Sigmoid colon (tissue), 7 donors: ENCODE measurements at places on chromosomes 3 and 15. TPM values are rescaled to one million over a fixed set of nuclear protein-coding genes. Genes with fewer than 3 reads are reported as not detected.

Gene IQCH
- 3.8 TPM for total RNA-seq

Gene GMNC
- total RNA-seq = not detected

Gene PLSCR1
- total RNA-seq = 91.0 TPM

Gene SCAMP5
- total RNA-seq = 3.9 TPM

Gene GREM1
- 30.4 TPM for total RNA-seq

Gene ANKRD63
- not detected for total RNA-seq

Gene GOLGA6D
- not detected for total RNA-seq

Gene SNX33
- total RNA-seq = 25.8 TPM

Gene SPINK8
- not detected for total RNA-seq

DNA sequence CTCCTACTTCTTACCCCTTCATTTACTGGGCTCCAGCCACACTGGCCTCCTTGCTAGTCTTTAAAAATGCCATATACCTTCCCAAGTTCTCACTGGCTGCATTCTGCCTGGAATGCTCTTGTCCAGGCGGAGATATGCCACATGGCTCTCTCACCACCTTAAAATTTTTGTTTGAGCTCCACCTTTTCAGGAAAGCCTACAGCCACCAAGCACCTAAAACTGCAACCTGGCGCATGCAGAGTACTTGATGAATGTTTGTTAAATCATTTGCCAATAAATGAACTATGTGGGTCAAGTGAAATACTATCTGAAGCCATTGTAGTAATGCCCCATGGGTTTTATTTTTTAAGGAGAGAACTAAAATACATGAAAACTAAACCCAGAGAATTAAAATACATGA lies 54.3 kb downstream of the GLB1 start:
- DNase-seq = no peak

GRCh38 chr3:43024181-43024885 lies 45.2 kb downstream of the GASK1A start:
- DNase-seq = no peak

GRCh38 chr15:87579537-87579936 lies 677.0 kb downstream of the NTRK3 start:
- DNase-seq = no peak

DNA sequence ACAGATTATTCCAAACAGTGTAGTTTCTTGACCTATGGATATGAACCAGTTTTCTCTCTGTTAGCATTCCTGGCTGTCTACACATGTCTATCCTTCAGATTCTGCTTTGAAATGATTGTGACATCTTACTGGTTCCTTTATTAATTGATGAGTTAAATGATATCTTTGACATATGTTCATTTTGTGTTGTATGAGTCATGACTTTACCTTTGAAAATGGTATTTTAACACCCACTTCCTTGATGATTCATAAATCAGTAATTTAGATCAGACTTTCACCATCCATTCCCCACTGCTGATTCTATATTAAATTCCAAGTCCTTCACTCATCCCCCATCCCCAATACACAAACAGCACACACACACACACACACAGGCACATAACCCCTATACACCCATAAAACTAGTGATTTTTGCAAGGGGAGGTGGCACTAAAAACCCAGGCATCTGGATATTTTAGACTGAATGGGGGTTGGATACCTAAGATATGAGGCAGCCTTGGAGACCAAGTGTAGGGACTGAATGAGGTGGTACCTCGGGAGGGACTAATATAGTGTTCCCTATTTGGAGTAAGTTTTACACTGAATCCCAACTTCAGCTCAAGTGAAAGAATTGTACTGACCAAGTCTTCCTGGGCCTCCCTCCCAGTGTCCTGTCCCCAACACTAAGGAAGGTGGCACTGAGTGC lies 9.7 kb downstream of the CCK start:
- no peak for DNase-seq

GRCh38 chr3:54122324-54123002 lies at the start of gene CACNA2D3:
Gene CACNA2D3, plus strand, starts transcription at chr3:54122552.
- DNase-seq = peak; percentile 82

DNA sequence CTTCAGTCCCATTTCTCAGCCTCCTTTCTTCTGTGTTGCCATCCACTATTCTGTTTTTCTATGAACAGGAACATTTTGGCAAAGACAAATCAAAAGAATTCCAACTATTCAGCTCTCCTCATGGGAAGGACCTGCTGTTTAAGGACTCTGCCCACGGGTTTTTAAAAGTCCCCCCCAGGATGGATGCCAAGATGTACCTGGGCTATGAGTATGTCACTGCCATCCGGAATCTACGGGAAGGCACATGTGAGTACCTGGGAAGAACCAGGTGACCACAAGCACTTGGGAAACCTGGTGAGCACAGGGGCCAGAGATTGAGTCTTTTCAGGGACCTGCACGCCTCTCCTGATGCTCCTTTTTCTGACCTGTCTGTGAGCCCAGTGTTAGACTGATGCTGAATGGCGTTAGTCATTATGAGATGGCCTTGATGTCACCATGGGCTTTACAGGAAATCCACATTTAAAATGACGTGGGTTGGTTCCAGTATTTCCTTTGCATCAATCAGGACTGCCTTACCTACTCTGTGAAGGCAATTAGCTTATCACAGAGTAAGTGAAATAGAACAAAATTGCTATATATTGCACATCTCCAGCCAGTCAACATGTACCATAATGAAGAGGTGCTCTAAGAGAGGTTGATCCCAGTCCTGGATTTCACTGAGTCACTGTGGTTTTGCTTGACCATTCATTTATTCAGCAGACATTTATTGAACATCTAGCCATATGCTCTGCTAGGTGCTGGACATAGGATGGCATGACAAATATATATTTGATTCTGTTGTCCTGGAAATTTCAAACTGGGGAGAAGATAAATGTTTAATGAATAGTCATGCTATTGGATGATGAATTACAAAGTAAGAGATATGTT lies 11.7 kb downstream of the TF start:
- no peak for DNase-seq

DNA sequence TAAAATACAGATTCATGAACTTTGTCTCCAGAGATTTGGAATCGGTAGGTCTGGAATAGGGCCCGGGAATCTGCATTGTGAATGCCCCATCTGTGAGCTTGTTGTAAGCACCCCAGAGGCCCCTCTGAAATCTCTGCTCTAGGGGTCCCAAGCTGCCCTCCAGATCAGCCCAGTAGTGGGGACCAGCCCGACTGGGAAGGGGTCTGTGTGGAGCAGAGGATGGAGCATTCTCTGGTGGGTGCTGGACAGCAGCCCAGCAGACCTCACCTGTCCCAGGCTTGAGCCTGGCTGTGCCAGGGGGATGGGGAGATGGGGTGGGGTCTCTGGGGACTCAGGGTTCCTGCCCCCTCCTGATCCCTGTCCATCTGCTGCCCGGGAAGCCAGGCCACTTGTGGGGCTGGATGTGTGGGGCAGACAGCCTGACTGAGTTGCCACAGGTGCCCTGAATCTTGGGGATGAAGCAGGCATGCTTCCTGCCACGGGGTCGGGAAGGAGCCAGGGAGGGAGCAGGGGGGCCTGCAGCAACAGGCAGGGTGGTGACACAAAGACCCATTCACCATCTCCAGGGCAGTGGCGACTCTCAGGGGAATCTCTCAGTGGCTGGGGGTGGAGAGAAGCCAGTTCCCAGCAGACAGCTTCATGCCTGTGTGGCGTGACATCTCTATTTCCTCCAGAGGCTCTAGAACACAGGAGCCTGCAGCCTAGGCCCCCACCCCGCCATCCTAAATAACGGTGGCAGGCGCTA lies 99.3 kb downstream of the WNT7A start:
- peak; percentile 56 for DNase-seq

GRCh38 chr15:75684648-75685047 lies 28.0 kb downstream of the CSPG4 start:
- DNase-seq = no peak

GRCh38 chr3:56802378-56802745 lies 613 bp upstream of the ARHGEF3 start:
- DNase-seq = no peak

GRCh38 chr3:139286825-139287224 lies 57.0 kb upstream of the MRPS22 start:
- no peak for DNase-seq

DNA sequence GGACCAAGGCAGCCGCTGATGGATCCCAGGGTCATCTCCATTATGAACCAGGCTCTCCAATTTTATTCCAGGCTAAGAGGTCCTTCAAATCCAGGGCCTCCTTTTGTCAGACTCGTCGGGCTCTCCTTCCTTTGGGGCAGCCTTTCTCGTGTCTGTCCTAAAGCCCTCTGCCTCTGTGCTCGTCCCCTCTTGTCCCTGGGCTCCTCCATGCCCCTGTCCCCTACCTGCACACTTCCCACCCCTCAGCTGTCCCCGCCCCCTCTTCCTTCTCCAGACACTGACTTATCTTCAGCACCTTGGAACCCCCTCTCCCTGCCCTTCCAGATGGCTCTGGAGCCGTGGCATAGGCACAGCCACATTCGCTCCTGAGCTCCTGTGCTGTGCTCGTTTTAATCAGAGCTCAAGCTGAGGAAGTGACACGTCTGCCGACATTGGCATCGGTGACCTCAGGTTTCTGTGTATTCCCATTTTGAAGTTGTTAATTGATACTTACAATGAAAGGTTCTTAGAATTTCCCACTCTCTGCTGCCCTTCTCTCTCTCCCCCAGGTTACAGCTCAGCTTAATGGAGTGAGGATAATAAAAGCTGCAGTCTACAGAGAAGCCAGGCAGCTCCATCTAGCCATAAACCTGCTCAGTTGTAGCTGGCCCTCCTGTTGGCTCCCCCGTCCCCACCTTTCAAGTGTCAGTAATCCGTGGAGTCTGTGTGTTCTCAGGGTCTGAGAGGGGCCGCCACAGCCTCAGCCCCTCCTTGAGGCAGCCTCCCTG lies 51.1 kb upstream of the SEC22A start:
- no peak for DNase-seq

DNA sequence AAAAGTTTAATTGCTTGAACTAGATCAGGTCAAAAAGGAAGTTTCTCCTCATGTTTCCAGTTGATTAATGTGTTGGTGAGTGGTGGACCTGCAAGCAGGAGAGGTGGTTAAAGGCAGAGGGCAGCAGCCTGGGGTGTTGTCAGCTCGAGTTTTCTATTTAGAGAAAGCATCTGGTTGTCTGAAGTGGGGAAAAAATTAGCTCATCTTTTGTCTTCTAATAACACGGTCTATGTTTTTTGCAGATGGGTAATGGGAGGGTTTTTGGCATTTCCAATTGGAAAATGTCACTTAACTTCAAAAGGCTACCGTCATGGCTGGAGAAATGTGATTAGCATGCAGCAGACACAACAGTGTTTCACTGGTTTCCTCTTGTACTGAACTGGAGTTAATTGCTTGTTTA lies 122.6 kb downstream of the ITPR1 start:
- DNase-seq = no peak

GRCh38 chr3:46571684-46572083 lies 5.6 kb upstream of the LRRC2 start:
- DNase-seq = no peak

DNA sequence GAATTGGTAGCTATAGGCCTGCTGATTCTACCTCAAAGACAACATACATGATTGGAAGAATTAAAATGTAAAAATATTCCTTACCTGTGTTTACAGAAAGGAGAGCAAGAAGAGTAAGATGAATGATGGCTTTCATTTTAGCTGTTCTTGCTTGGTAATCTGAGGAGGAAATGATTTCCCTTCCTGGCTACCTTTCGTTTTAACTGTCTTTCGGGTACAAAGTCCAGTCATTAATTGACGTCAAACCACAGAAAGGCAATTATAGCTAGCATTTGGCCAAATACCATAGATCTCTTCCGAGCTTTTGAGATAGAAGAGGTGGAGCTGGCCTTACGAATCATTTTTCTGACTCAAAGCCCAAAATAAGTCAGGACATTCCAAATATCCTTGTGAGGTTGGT lies at the start of gene MUC13:
Gene MUC13 (minus strand): TSS at position 175 of the 400 bp plus-strand sequence. CDS start 39 bp downstream, at position 136.
- no peak for DNase-seq

DNA sequence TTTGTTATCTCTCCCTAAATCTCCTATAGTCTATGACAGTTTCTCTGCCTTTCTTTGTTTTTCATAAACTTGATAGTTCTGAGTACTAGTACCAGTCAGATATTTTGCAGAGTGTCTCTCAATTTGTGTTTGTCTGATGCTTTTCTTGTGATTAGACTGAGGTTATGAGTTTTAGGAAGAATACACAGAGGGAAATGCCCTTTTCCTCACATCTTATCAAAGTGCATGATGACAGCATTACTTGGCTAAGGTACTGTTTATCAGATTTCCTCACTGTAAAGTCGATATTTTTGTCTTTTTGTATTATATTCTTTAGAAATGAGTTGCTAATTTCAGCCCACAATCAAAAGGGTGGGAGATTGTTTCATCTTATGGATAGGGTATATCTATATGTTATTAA lies 45.6 kb downstream of the GLCE start:
- DNase-seq = no peak

- no peak for DNase-seq
Measured at GRCh38 chr3:171915275-171915674, 72.1 kb downstream of the TMEM212 start.

- peak; percentile 86 for DNase-seq
Measured at GRCh38 chr3:131361464-131362421, 19.8 kb upstream of the NUDT16 start.

DNA sequence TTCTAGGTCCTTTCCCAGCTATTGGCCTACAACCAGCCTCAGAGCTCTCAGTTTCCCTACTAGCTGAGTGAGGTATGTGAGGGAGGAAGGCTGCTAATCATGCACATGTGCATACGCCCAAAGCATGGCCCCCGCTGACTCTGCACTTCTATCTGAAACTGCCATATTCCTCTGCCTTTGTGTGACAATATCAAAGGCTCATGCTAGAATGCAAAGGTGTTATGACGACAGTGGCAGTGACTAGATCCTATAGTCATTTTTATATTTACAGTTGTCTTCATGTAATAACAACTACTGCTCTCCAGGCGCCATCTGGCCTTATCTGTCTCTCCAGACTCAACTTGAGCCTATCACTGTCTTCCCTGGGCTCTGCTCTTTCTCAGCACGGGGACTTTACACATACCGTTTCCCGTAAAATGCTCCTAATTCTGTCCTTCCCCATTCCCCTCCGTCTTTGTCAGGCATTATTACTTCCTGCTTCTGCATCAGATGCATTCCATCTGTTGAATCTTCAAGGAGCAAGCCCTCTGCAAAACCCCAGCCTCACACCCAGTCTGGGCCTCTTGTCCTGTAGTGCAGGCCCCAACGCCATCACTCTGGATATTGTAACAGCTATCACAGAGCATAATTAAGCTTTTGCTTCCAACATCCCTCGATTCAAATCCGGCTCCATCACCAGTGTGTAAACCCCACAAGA lies 102.5 kb downstream of the PDCD6IP start:
- no peak for DNase-seq

GRCh38 chr15:31285772-31286261 lies 40.8 kb upstream of the KLF13 start:
- DNase-seq = no peak
